ENCODE measurements at places on chromosomes 3 and 15.

DNA sequence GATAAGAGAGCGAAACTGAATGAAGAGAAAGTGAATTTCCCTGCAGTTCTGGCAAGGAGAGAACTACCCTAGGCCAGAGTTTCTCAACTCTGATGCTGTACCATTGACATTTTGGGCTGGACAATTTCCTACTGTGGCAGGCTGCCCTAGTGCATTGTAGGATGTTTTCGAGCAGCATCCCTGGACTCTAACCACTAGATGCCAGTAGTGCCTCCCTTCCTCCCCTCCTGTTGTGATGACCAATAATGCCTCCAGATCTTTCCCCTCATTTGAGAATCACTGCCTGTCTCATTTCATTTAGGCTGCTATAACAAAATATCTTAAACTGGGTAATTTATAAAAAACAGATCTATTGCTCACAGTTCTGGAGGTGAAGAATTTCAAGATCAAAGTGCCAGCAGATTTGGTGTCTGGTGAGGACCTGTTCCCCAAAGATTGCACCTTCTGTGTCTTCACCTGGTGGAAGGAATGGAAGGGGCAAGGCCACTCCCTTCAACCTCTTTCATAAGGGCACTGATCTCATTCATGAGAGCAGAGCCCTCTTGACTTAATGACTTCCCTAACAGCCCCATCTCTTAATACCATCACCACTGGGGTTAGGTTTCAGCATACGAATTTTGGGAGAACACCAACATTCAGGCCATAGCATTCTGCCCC is 188.9 kb upstream of the MEIS2 start:
- no peak for DNase-seq

DNA sequence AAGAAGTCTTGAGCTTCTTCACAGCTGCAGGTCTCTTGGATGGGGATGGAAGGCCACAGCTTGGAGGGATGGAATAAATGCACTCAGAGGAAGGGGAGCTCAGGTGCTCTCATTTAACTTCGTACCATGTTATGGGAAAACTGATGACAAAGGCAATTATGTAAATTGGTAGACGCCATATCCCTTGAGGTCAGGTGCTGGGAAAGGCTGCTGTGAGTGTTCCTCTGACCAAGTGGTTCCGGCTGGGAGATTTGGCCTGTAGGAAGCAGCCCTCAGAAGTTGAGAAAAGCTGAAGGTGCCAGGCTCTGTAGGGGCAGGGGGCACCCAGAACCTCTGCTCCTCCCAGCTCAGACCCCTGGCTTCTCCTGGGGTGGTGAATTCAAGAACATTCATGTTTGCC is 47.1 kb downstream of the FAH start:
- DNase-seq: no peak

DNA sequence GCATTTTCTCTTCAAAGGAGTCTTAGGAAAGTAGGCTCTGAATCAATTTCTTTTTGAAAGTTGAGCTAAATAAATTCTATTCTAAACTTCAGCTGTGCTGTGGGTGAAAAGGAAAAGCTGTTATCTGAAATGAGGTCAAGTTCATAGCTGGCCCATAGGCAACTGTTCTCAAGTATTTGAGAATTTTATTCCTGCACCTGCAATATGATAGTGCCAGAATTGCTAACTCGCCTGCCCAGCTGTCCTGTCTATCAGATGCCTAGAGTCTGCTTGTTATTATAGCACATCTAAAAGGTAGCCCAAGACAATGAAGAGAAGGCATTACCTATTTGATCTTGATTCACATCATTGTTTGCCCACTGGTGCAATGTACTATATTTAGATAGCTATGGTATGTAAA is 798.7 kb downstream of the DIPK2A start:
- no peak for DNase-seq

DNA sequence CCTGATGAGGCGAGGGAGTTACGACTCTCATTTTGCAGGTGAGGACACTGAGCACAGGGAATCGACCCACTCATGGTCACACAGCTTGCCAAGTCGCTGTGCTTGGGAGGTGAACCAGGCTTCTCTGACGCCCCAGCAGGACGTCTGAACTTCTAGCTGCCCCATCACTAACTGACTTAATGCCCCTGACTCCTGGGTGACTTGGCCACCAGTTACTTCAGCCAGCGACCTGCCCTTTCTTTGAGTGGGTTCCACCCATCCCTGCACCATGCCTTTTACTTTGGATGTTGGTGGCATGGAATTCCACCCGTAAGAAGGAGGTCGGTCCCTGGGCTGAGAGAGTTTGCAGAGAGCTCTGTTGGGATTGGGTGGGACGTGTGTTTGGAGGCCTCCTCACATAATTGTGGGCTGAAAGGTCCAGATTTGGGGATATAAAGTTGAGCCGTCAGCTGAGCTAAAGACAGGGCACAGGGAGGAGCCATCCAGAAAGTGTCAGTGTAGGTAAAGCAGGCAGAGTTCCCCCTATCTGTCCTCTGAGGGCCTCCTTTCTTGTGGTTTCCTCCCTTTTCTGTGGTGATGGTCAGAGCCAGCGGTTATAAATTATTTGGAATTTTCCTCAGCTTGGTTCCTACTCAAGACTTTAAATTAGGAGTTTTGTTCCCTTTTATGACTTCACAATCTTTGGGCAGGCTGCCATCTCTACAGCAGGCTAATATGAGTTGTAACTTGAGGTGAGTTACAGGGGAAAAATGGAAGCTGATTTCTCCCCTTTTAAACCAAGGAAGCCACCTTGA is 55.0 kb downstream of the FLNB start:
- DNase-seq: no peak

- no peak for DNase-seq
These were observed 6.1 kb downstream of the B4GALT4 start for GRCh38 chr3:119234610-119235009.

DNA sequence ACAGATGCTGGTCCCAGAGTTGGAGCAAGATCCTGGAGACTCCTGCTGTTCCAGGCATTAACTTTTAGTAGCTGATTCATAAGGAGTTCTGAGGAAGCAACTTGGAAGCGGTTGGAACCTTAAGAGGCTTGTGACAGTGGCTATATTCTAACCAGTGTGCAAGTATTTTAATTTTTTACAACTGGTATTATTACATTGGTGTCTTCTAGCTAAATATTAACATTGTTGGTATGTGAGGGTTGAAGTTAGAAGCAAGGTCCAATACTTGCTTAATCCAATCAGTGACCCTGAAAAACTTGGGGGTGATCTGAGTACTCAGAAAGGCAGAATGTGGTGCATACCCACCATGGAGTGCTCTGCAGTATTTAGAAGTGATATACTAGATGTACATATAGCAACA is 1.5 kb upstream of the OR4F15 start:
- no peak for DNase-seq

Data from GM04504 (cell line).